RKO (cell line): ENCODE measurements at places on chromosomes 2 and 18.

DNA sequence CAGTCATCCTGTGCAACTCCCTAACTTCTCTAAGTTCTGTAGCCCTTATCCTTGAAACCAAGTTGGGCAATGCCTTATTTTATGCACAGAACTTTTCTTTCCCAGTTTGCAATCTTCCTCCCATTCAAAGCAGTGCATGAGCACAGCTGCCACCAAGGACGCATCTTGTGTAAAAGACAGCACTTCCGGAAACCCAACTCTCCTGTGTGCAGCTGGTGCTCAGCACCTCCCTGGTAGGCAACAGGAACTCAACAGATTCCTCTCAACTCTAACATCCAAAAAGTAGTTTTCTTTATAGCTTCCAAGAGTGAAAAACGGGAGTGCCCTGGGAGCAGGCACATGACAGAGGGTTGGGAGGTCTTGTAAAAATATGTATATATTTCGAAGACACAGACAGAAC, 2.2 kb downstream of the TMEM18 start:
- no peak for DNase-seq

DNA sequence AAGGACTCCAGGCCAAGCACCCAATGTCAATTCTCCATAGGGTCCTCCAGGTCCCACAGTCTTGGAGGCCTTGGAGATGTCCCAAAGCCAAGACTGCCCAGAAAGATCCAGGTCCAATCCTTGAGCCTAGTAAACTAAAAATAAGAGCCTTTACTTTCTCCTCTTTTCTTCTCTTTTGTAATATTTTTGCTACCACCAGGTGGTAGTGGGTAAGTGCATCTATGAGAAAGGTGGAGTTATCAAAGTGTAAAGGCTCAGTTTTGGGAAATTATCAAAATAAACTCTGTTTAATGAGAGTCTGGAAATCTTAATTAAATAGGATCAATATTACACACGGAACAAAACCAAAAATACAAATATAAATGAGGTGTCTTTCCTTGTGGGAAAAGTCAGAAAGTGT, 276.4 kb downstream of the ALK start:
- no peak for DNase-seq

DNA sequence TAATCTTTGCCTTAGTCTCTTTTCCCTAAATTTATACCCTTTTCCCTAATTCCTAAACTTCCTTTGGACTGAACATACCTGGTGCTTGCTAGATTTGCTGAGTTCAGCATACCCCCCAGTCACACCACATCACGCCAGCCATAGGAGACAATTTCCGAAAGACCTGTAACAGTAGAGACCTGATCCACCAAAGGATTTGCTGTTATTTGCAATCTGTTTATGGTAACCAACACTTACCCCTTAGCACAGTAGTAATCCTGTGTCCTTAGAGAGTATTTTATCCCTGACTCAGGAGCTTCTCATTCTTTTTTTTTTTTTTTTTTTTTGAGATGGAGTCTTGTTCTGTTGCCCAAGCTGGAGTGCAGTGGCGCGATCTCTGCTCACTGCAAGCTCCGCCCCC, 8.6 kb downstream of the PSMG2 start:
- DNase-seq, result no peak

DNA sequence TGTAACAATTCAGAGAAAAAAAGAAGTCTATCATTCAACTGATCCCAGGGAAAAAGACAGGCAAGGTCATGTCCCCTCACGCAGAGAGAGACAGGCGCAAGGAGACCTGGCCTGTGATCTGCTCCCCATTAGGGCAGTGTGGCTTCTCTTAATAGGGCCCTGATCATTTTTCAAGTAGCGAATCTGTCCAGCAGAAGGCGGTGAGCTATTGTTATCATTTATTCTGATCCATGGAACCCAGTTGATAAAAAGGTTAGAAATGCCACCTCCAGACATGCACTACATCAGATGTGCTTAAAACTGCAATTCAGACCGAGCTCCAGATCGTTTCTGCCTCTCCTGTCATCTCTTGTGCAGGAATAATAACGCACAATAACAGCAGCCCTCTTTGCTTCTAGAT, 1025.6 kb upstream of the PIK3C3 start:
- DNase-seq, result no peak

- no peak for DNase-seq
These were observed 7.1 kb upstream of the STAMBP start for GRCh38 chr2:73821669-73822068.

DNA sequence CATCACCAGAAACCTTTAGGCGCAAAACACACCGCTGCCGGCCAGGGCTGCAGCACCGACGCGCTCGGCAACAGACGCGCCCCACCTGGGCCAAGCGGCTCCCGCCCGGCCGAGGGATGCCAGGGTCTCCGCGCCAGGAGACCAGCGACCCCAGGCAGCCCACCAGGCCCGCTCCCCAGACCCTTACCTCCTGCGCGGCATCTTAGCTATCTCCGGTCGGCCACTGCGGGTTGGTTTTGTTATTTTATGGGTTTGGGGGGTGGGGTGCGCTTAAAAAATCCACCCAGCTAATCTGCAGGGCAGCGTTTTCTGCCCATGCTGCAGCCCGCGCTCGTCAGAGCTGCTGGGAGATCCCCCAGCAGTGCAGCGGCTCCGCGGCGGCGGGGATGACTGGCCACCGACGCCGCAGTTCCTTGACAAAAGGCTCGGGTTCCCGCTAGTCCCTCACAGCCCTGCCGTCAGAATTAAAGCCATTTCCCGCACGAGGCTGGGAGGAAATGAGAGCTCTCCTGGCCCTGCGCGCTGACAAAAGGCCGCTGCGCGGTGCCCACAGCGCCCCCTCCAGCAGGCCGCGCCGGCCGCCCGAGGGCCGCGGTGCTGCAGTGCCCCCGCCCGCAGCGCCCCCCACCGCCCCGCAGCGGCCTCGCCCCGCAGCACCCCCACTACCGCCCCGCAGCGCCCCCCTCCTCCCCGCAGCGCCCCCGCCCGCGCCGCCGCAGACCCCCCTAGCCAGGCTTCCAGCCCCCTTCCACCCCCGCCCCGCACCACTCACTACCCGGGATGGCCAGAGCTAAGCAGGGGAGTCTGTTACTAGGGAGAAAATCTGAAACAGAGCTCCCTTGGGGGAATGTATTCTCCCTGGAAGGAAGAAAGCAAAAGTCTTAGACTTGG, at the start of gene ADD2:
Gene ADD2 (minus strand): TSS at position 502 of the 891 bp plus-strand sequence. CDS start 61,792 bp downstream, outside the sequence.
- no peak for DNase-seq

DNA sequence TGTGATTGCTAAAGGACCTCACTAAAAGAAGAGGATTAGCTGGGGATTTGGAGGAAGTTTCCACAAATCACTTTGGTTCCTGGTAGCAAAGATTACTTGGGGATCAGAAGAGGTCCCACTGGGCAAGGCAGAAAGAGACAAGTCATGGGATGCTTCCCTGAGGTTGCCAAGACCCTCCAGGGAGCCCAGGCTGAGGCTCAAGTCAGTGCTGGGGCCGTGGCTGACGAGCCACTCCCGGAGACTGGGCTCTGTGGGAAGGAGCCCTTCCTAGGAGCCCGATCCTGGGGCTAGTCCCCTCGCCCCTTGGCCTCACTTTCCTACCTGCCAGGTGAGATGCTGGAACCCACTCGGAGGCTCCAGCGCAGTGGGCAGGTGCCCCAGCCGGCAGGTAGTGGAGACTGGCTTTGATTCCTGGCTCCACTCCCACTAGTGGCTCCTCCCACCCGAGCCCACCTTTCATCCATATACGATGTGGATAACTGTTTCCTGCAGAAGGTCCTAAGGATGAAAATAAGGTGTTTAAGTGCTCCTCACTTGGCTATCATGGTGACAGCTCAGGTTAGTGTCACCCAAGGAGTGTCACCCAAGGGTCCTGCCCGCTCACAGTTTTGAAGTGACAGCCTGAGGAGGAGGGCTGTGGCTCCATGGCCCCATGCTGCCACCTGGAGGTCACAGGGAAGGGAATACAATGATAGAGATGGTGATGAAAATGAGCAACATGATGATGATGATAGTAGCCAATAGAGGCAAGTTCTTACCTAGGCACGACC, 100.5 kb downstream of the CAPN13 start:
- DNase-seq, result peak; percentile 68

DNA sequence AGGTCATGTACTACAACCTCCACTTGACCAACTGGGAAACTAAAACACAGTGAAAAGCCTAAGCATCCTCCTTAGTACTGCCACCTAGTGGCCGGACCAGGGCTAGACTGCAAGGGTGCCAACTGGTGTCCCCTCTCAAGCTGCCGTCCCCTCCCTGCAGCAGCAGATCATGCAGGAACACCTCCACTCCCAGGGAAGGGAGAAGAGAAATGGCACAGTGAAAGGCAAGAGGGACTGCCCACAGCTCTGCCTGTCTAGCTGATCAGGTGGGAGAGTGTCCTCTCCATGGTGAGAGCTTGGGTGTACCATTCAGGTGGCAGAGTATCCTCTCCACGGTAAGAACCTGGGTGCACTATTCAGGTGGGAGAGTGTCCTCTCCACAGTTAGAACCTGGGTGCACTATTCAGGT, 78.1 kb downstream of the AAK1 start:
- DNase-seq, result peak; percentile 20

DNA sequence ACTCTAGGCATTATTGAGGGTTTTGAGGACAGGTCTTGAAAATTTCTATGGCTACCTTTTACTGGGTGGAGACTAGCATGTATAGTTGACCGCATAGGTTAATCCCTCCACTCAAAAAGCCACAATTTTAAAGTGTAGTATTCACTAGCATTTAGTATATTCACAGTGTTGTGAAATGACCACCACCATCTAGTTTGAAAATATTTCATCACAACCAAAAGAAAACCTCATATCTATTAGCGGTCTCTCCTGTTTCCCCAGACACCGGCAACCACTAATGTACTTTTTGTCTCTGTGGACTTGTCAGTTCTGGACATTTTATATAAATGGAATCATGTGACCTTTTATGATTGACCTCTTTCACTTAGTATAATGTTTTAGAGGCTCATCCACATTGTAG, 53.9 kb downstream of the MSH2 start:
- DNase-seq, result no peak

DNA sequence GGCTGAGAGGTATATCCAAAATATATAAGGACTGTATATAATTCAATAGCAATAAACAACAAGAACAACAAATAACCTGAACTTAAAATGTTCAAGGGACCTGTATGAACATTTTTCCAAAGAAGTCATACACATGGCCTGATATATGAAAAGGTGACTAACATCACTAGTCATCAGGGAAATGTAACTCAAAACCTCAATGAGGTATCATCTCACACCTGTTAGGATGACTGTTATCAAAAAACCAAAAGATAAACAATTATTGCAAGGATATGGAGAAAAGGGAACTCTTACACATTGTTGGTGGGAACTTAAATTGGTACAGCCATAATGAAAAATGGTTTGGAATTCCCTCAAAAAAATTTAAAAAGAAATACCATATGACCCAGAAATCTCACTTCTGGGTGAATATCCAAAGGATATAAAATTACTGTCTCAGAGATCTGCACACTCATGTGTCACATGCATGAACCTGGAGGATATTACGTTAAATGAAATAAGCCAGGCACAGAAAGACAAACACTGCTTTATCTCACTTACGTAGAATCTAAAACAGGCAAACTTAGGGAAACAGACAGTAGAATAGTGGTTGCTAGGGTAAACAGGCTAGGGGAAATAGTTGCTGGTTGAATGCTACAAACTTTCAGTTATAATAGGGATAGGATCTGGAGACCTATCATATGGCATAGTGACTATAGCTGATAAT, 334.5 kb upstream of the MMADHC start:
- no peak for DNase-seq

DNA sequence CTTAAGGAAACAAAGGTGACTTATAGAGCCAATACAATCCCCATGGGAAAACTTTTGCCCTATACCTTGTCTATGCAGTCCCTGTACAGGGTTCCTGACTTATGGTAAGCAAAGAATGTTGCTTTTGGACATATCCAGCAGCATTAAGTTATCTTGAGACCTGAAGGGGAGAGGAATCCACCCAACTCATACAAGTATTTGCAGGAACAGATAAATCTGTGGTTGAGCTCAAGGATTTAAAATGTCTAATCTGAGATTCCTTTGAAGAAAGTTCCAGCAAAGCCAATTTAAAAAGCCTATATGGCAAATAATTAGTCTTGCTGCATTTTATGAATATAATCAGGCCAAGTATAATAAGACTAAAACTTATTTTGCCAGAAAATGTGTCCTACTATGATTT, 739.5 kb upstream of the CDH2 start:
- DNase-seq, result no peak

DNA sequence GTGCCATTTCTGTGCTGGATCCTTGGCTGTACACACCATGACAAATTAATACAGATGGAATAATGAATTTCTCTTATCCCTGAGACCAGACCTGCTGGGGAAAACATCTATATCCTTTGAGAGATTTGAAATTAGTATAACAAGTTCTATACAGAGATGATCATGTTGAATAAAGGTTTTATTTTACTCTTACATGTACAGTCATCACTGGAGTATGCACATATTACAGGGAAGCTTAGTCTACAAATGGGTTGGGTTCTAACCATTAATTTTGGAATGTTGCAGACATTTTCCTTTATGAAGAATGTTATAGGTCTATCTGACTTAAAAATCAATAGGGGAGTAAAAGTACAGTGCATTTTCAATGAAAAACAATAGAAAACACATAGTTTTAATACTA, 29.9 kb upstream of the MMADHC start:
- DNase-seq, result no peak

DNA sequence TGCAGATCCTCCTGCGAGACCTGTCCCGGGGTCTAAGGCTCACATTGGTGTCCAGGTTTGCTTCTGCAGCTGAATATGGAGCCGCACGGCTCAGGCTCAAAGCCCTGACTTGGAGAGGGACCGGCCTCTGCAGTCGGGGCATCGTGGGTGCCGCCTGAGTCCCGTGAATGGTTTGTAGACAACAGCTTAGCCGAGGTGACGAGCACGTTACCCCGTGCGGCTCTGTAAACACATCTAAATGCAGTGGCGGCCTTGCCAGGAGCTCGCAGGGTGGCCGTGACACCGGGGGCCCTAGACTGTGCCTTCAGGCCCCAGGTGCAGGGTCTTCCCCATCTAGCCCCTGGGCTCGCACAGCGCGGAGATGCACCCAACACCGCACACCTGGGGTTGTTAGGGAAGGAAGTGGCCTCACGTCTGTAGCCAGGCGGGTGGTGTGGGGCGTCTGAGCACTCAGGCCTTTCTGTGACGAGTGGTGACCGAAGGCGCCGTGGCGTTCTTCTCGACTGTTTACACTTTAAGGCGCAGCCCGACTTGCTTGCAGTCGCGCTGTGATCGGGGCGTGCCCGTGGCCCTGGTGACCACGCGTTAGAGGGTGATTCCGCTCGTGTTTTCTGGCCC, 91.6 kb downstream of the NFATC1 start:
- no peak for DNase-seq

GRCh38 chr2:32732912-32733472, 105.1 kb downstream of the TTC27 start:
- no peak for DNase-seq

GRCh38 chr2:21281791-21282514, 158.2 kb downstream of the TDRD15 start:
- no peak for DNase-seq

DNA sequence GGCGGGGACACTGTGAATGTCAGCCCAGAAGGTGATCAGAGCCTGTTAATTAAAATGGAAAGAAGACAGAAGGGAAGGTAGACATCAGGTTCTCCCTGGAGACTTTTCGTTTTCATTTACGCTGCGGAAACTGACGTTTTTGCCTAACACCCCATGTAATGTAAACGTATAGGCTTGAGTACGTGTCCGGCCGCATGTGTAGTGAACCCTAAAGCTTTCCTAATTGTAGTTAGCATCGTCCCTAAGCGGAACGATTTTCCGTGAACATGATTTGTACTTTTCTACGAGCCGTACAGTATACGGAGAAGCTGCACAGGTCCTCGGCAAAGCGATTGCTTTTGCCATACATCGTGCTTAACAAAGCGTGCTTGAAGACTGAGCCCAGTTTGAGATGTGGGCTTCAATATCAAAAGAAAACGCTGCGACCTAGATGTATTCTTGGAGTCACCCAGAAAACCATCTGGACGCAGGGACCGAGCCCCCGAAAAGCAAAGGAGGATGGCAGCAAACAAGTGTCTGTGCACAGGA, 284 bp downstream of the TIMM21 start:
- peak; percentile 12 for DNase-seq
